Activated CD4-positive, alpha-beta T cell treated with anti-CD3 and anti-CD28 coated beads, Interleukin-2, amount 10 ng/mL, durations not matched to agents 7 days and 5 days (primary cell): ENCODE measurements at places on chromosomes 12 and 14. TPM values are rescaled to one million over a fixed set of nuclear protein-coding genes. Genes with fewer than 3 reads are reported as not detected.

GRCh38 chr12:25058658-25059058 is 109.8 kb upstream of the BCAT1 start:
- no peak overlapping the region for H3K27ac ChIP-seq
- no peaks in the 10 kb centered on the region for H3K27me3 ChIP-seq
- peaks cover 45% of the 10 kb centered on the region for H3K4me1 ChIP-seq
- H3K4me3 ChIP-seq: no peak overlapping the region
- H3K36me3 ChIP-seq: peaks cover 32% of the 10 kb centered on the region

DNA sequence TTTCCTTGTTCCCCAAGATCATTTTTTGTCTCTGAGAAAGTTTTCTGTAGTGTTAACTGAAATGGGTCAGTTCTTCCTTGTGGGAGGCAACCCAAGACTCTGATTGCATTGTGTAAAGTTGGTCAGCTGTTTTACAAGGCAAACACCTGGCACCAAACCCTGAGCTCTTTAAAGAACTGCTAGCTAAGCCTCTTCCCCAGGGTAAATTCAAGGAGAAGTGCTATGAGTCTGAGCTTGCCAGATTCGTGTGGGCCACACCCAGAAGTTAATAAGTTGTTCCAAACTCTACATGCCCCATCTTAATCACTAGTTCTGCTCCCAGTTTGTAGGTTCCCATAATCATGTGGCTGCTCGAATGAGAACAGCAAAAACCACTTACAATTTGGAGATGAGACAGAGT is 214.5 kb downstream of the BTG1 start:
- no peak overlapping the region for H3K27ac ChIP-seq
- H3K27me3 ChIP-seq: no peaks in the 10 kb centered on the region
- H3K4me3 ChIP-seq: no peak overlapping the region
- H3K4me1 ChIP-seq: no peaks in the 10 kb centered on the region
- no peaks in the 10 kb centered on the region for H3K36me3 ChIP-seq
- no peak for DNase-seq

DNA sequence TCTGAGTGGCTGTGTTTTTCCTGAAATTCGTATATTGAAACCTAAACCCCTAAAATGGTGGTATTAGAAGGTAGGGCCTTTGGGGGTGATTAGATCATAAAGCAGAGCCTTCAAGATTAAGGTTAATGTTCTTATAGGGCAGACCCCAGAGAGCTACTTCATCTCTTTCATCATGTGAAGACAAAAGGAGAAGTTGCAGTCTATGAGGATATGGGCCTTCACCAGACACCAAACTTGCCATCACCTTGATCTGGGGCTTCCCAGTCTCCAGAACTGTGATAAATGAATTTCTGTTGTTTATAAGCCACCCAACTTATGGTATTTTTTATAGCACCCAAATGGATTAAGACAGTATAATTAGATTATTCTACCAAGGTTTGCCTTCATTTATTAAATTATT is 275.0 kb upstream of the ATP2B1 start:
- DNase-seq: no peak
- H3K4me1 ChIP-seq: no peaks in the 10 kb centered on the region
- no peaks in the 10 kb centered on the region for H3K27me3 ChIP-seq
- no peak overlapping the region for H3K4me3 ChIP-seq
- no peaks in the 10 kb centered on the region for H3K36me3 ChIP-seq

GRCh38 chr14:58131386-58131785 is 20.6 kb downstream of the ARMH4 start:
- peaks cover 3% of the 10 kb centered on the region for H3K27me3 ChIP-seq
- no peaks in the 10 kb centered on the region for H3K4me1 ChIP-seq
- DNase-seq: no peak
- no peaks in the 10 kb centered on the region for H3K36me3 ChIP-seq
- H3K27ac ChIP-seq: no peak overlapping the region
- no peak overlapping the region for H3K4me3 ChIP-seq

ATP5F1B gene
- 539 TPM for total RNA-seq

GRCh38 chr12:25694072-25694471 is 141.0 kb upstream of the LMNTD1 start:
- no peaks in the 10 kb centered on the region for H3K27me3 ChIP-seq
- no peak for DNase-seq
- no peak overlapping the region for H3K27ac ChIP-seq
- H3K4me3 ChIP-seq: no peak overlapping the region

DNA sequence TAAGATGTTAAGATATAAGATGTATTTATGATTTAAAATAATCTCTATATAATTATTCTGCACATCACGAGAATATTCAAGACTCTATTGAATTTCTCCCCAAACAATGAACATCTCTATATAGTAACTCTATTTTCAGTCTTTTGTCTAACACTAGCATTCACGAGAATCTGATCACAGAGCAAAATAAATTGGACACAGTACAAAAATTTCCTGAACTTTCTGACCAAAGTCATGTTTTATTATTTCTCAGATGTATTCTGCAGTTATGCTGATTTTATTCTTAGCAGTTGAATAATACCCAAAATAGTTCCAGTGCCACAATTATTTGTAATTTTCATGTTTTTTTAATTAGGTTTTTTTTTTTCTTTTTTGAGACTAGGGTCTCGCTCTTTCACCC is 19.6 kb downstream of the EPS8 start:
- H3K4me3 ChIP-seq: no peak overlapping the region
- no peaks in the 10 kb centered on the region for H3K36me3 ChIP-seq
- no peaks in the 10 kb centered on the region for H3K4me1 ChIP-seq
- peaks cover 5% of the 10 kb centered on the region for H3K27me3 ChIP-seq

P2RX7 gene
- 19.8 TPM for total RNA-seq

DNA sequence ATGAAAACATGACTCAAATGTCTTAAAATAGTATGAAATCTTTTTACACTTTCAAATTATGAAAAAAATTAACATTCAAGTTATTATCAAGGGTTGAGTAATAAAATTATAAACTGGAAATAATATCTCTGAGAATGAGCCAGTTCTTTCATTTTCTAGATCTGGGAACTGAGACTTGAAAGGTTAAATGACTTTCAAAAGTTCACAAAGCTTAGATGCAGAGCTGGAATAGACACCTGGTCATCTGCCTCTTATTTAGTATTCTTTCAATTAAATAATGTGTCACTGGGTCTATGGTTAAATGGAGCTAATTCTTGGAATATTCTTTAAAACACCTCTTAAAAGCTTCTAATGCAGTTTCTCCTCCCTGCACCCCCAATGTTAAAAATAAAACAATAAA is 86.6 kb downstream of the CDK17 start:
- peaks cover 21% of the 10 kb centered on the region for H3K36me3 ChIP-seq
- peaks cover 20% of the 10 kb centered on the region for H3K4me1 ChIP-seq
- DNase-seq: no peak
- no peak overlapping the region for H3K4me3 ChIP-seq
- no peak overlapping the region for H3K27ac ChIP-seq

DNA sequence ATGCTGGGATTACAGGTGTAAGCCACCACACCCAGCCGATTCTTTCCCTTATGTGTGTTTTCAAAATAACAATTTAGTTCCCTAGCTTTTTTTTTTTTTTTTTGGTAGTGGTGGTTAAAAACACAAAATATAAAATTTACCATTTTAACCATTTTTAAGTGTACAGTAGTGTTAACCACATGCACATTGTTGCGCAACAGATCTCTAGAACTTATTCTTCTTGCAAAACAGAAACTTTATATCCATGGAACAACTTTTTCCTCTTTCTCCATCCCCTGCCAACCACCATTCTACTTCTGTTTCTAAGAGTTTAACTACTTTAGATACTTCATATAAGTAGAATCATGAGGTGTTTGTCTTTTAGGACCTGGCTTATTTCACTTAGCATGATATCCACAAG is 1.1 kb upstream of the NDUFA12 start:
- peak overlapping the region; percentile 72 for H3K27ac ChIP-seq
- no peaks in the 10 kb centered on the region for H3K27me3 ChIP-seq
- H3K36me3 ChIP-seq: peaks cover 46% of the 10 kb centered on the region
- H3K4me1 ChIP-seq: peaks cover 45% of the 10 kb centered on the region
- no peak for DNase-seq
- peak overlapping the region; percentile 40 for H3K4me3 ChIP-seq

DNA sequence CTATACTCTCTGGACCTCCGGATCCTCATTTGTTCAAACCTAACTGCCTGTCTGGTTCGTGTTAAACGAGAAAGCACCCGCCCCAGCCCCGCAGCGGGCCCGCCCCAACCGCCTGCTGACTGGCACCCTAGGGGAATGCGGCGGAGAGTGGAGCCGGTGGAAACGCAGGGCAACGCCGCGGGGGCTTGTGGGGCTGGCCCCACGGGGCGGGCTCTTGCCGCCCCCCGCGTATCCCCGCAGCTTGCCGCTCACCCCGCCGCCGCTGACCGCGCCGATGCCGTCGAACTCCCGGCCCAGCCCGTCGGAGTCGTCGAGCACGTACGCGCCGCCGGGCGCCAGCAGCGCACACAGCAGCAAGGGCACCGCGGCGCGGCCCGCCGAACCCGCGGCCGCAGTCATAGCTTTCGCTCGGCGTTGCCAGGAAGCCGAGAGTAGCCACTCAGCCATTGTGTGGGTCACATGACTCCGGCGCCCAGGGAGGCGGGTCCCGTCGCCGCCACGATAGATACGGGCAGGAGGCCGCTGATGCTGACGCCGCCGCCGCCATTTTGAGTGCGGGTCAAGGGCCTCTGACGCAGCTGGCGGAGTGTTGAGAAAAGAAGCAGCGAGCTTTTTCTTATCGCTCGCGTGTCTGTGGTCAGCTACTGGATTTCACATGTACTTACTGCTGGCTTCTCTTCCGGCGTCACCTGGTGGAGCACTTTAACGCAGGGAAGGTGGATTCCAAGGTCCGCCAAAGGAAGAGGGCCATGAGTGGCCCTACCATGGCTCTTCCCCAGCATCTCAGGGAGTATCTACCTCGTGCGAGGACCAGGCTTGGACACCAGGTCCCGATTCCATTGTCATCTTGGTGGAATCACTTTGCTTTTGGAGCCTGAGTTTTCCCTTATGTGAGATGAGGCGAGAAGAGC is at the start of gene GALC:
Gene GALC (minus strand): TSS at position 465 of the 911 bp plus-strand sequence. CDS start 18 bp downstream, at position 447.
- H3K4me1 ChIP-seq: peaks cover 68% of the 10 kb centered on the region
- peak within 1 kb of the TSS; percentile 95 for H3K4me3 ChIP-seq
- peak; percentile 96 for DNase-seq
- no peaks in the 10 kb centered on the region for H3K27me3 ChIP-seq
- H3K27ac ChIP-seq: peak within 1 kb of the TSS; percentile 98

DNA sequence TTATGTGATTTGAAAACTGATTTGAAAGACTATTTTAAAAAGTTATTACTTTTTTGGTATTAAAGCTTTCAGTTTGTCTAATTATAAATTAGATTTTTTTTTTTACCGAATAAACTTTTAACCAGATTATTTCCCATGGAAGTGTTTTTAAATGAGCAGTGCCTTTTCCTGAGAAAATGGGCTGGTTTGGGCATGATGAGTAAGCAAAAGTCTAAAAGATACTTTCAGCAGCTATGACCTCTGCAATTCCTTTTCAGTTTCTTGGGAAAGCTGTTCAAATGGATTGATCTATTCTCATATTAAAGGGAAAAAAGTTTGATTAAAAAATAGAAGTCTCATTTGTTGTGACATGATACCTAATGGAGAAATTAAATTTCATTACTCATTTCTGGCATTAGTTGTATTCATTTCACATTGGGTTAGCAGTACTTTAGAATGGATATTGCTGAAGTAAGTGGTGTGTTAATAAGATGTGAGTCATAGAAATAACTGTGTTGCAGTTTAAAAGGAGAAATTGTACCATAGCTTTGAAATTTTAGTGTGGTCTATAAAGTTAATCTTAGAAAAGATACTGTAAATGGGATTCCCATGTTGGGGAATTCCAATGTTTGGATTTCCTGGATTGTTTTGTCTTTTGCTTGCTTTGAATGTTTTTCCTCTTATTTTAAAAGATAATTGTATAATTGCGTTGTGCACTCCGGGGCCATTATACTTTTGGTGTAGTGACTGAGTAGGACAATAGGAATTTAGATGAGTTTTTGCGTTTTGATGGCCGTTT is 21.0 kb downstream of the KTN1 start:
- H3K4me3 ChIP-seq: no peak overlapping the region
- no peaks in the 10 kb centered on the region for H3K27me3 ChIP-seq
- H3K27ac ChIP-seq: no peak overlapping the region
- no peaks in the 10 kb centered on the region for H3K4me1 ChIP-seq
- H3K36me3 ChIP-seq: peaks cover 12% of the 10 kb centered on the region
- no peak for DNase-seq

DNA sequence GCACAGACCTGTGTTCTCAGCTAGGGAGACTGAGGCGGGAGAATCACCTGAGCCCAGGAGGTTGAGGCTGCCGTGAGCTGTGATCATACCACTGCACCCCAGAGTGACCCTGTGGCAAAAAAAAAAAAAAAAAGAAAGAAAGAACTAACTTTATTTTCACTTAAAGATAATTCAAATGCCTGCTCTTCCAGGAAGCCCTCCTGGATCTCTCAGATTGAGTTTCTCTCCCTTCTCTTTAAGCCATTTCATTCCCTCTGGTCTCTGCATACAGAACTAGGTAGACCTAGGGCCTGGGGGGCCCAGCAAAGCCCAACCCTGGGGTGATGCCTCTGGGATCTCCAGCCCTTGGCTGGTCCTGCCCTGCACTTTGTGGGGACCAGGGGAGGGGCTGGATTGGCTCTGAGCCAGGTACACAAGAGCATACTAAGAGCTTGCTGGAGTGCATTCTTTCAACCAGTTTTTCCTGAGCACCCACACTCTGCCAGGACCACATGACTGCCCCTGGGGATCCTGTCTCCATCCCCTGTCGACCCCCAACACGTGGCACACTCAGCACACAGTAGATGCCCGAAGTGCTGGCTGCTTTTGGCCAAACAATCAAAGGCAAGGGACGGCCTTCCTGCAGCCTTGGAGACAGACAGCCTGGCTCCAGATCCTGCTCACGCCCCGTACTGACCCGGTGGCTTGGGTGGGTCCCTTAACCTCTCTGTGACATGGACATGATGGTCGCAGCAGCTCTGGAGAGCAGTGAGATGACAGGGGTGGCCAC is 52.7 kb downstream of the CYP46A1 start:
- H3K4me1 ChIP-seq: no peaks in the 10 kb centered on the region
- DNase-seq: no peak
- peaks cover 19% of the 10 kb centered on the region for H3K27me3 ChIP-seq

C12orf54 gene
- not detected for total RNA-seq
